Brain (organoid and tissue), 16 donors: ENCODE measurements at places on chromosomes 4 and X. TPM values are rescaled to one million over a fixed set of nuclear protein-coding genes. Genes with fewer than 3 reads are reported as not detected.
A peak's percentile ranks its signal among the peaks of the same experiment; 100 is the strongest.

Gene RNF212
- polyA plus RNA-seq, result 41.7 TPM

Gene NRK
- polyA plus RNA-seq, result not detected

Gene STIM2
- polyA plus RNA-seq, result 11.6 TPM

Gene GPR82
- polyA plus RNA-seq, result not detected

GRCh38 chrX:76977452-76977851, 469.7 kb upstream of the FGF16 start:
- DNase-seq, result no peak

- DNase-seq, result no peak
Measured at GRCh38 chr4:39383690-39384089, 17.5 kb upstream of the RFC1 start.

GRCh38 chr4:142324572-142324971, 521.5 kb downstream of the INPP4B start:
- DNase-seq, result no peak

GRCh38 chrX:147741776-147742175, 169.9 kb upstream of the FMR1 start:
- DNase-seq, result no peak

DNA sequence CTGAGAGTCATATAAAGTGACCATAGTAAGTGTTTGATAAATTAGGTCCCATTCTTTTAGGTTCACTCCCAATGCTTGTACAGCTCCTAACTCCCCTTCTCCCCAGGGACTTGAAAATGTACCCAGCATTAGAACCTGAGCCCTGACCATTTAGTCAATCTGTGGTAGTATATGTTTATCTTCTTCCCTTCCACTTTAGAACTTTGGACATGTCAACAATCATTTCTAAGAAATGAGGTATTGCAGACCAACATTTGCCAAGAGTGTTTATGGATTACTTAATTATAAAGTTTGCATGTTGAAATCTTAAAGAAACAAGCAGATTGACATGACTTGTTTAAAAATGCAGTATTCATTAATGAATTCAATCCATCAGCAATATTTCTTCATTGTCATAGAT, 26.0 kb downstream of the AFM start:
- no peak for DNase-seq

DNA sequence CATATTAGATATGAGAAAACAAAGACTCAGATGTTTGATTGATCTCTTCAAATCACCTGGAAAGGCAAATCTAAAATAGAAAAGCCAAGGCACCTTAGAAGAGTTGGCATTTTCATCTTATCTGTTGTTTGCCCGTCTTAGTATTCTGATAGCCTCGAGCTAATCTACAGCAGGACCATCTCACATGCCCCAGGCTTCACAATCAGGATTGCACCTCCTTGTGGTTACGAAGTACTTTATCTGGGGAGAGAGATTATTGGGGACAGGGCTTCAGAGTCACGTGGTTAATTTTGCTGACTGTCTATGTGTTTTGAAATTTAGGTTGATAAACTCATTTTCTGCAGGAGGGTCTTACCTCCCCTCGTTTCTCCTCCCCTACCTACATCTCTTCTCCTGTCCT, 313.1 kb upstream of the ANXA10 start:
- no peak for DNase-seq

DNA sequence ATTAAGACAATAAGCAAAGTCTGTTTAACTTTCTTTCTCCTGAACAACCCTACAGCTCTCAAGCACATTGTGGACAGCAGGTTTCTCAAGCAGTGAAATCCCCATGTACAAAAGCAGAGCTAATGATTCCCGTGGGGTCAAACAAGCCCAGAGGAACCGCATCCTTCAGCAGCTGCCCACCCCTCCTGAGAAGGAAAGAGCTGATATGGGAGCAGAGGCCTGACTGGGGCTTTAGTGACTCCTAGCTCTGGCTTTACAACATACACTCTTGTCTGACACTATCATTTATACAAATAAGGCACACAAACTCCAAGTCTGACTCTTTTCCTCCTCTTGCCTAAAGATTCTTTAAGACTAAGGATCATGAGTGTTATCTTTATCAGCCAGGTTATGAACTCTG, 32.8 kb downstream of the HDAC8 start:
- peak; percentile 0 for DNase-seq

DNA sequence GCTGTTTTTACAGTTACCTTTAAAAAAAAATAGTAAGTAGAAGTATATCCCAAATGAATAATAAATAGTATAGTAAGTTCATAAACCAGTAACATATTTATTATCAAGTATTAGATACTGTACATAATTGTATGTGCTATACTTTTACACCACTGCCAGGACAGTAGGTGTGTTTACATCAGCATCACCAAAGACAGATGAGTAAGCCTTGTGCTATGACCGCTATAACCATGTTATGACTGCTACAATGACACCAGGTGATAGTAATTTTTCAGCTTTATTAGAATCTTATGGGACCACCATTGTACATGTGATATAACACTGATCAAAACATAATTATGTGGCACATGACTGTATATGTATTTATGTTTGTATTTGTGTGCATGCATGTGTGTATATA, 27.3 kb downstream of the PABPC4L start:
- DNase-seq, result no peak

- DNase-seq, result peak; percentile 53
Measured at GRCh38 chr4:132642016-132642817, 506.9 kb upstream of the PCDH10 start.

- DNase-seq, result peak; percentile 6
Measured at GRCh38 chrX:140572724-140573123, 67.9 kb upstream of the SOX3 start.

GRCh38 chr4:31702326-31702725, 982.2 kb downstream of the PCDH7 start:
- no peak for DNase-seq

DNA sequence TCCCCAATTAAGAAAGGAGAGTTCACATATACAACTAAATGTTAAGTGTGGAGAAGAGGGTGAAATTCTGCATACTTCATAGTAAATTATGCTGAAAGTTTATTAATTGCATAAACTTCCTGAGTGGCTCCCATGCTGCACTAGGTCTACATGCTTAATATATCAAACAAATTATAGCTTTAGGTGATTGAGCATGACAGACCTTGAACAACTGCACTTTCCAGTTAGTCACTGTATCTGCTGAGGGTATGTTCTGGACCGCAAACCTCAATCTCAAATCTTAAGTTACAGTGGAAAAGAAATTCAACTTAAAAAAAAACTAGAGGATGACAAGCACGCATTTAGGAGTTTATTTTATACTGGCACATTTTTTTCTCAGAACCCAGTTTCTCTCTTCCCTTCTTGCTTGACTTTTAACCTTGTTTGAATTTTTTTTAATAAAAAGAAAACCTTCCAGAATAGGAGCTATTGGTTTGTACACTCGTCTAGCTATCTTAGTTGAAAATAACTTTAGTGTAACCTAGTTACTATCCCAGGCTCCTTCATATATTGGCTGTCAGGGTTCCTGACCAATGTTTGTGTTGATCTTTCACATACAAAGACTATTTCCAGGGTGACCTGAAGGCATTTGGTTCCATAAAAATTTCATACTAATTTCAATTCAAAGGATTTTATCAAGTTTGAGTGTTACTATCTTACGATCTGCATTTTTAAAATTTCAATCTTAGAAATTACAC, 10.2 kb upstream of the FAM120C start:
- DNase-seq, result no peak

GRCh38 chr4:2963966-2964471, 648 bp downstream of the GRK4 start:
- no peak for DNase-seq

DNA sequence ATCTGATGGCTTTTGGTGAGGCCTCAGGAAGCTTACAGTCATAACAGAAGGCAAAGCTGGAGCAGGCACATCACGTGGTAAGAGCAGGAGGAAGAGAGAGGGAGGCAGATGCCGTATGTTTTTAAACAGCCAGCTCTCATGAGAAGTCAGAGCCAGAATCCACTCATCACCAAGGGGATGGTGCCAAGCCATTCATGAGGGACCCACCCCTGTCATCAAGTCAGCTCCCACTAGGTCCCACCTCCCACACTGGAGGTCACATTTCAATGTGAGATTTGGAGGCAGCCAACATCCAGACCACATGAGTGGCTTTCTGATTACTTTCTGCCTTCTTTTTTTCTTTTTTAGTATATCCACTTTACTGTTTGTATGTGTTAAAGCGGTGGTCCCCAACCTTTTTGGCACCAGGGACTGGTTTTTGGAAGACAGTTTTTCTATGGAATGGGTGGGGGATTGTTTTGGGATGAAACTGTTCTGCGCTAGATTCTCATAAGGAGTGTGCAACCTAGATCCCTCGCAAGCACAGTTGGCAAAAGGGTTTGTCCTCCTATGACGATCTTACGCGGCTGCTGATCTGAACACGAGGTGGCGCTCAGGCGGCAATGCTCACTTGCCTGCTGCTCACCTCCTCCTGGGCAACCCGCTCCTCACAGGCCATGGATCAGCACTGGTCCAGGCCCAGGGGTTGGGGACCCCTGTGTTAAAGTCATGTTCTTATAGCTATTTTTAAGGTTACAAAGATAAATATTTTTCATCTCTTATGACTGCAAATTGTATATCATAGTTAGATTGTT, 61.7 kb downstream of the SLIT2 start:
- no peak for DNase-seq

DNA sequence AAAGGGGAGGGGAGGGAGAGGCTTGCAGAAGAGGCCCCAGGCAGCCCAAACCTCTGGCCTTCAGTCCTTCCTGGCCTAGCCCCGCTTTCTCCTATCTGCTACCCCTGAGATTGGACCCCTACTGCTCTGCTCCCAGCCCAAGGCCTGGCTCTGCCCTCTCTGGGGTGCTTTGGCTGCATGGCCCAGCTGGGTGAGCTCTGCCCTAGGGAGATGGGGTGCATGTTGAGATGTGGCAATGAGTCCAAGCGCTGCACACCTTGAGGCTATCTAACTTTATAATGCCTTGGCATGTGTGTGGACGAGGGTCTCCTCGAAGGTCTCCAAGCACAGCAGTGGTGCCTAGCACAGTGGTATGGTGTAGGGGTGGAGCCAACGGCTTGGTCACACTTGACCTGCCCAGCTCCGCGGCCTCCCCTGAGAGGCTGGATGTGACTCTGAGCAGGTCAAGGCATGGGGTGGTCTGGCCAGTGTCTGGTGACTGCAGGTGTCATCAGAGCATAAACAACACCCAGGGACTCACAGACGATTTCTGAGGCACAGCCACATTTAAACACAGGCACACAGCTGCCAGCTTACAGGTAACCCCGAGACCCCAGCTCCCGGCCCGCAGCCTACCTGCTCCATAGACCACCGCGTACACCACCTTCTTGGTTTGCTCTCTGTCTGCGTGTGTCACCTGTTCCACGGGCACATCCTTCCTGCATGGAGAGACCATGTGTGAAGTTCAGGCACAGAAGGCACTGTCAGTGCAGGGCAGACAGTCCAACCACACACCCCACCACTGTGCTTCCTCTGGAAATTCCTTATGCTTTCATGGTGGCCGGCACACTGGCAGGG, 36.3 kb downstream of the NAT8L start:
- DNase-seq, result no peak

DNA sequence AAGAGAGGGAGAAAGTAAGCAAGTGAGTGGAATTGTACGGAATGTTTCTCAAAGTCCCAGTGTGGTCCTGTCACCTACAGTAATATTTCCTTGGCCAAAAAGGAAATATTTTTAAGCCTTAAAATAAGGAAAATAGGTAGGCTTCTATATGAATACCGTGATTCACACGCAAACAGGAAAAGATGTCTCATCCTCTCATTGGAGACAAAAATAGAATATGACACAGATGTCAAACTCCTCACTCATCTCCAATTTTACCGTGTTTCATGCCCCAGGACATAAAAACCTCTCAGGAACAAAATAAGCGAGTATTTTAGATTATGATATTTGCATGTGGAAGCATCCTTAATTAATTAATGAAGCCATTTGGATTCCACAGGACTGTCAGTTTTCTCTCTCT, 1269.5 kb downstream of the RAPGEF2 start:
- peak; percentile 13 for DNase-seq

DNA sequence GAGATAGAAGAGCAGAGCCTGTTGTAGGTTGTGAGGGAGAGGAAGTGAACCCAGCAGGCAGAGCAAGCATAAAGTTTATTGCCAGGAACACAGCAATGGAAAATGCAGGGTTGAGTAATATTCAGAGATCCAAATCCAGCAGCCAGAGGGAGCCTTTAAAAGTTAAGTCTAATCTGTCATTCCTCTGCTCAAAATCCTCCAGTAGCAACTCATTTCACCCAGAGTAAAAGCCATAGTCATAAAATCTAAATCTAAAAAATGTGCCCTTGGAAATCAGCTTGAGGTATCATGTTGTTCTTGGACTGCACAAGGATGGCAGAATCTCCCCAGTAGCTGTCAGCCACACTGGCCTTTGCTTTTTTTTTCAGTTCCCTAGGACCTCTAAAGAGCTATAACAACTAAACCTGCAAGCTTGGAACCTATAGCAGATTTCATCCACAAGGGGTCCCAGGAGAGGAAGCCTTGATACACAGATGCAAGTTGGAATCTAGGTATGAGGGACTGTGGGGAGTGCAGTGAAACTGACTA, 62.9 kb upstream of the FRAS1 start:
- DNase-seq, result peak; percentile 67

DNA sequence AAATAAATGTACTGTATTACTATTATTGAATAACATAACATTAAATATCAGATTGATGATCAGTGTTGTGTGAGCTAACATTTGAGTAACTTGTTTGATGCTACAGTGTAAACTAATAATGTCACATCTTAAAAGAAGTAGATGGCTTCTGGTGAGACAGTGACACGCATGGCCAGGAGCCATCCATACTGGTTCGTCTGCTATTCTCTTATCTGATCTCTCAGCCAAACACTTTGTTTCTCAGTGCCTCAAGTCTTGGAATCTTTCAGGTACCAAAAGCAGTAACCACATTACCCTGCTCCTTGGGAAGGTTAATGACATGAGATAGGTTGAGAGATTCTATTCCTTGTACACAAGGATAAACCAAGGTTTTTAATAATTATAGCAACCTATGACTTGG, 198.1 kb upstream of the IGFBP7 start:
- no peak for DNase-seq

- no peak for DNase-seq
Measured at GRCh38 chr4:36177946-36178345, 66.4 kb downstream of the ARAP2 start.
